Activated CD4-positive, alpha-beta T cell treated with anti-CD3 and anti-CD28 coated beads, Interleukin-2, amount 50 U/mL, for 1 hour (primary cell): ENCODE measurements at places on chromosomes 7 and 10.
A peak's percentile ranks its signal among the peaks of the same experiment; 100 is the strongest.

DNA sequence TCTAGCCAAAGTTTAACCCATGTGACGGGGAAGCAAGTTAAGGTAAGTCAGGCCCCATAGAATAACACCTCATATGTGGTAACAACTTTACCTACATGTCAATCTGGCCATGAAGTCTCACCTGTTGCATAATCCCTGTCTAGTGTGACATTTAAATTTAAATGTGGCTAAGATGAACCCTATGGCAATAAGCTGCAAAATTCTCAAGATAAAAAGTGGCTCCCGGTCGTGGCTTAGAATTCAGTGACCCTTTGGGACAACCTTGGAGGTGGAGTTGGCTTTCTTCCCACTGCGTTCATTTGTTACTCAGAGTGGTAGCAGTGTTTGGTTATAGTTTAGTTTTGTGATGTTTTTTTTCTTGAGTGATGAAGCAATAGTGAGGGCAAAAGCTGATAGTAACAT is 90.6 kb downstream of the ARID5B start:
- no peak for DNase-seq

GRCh38 chr10:119205894-119206602 is 1.3 kb upstream of the GRK5 start:
- peak; percentile 16 for DNase-seq

- no peak for DNase-seq
Observed at GRCh38 chr7:99079104-99079503, 64.8 kb downstream of the SMURF1 start.

DNA sequence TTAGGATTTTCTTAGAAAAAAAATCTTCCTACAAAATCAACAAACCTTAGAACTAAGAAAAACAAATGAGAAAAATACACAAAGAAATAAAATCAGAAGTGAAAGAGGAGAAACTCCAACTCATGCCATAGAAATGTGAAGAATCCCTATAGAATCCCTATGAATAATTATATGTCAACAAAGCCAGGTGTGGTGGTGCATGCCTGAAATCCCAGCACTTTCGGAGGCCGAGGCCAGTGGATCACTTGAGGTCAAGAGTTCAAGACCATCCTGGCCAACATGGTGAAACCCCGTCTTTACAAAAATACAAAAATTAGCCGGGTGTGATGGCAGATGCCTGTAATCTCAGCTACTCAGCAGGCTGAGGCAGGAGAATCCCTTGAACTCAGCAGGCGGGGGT is 27.1 kb downstream of the ACSM6 start:
- DNase-seq, result no peak

- no peak for DNase-seq
Observed at GRCh38 chr10:33947544-33947943, 613.1 kb upstream of the NRP1 start.

DNA sequence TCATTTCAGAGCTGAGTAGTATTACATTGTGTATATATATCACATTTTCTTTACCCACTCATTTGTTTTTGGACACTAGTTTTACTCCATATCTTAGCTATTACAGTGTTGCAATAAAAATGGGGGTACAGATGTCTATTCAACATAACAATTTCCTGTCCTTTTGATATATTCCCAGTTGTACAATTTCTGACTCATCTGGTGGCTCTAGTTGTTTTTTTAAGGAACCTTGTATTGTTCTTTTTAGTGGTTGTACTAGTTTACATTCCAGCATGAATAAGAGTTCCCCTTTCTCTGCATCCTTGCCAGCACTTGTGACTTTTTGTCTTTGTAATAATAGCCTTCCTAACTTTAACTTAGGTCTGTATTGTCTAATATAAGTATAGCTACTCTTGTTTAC is 739.9 kb downstream of the XPNPEP1 start:
- no peak for DNase-seq

GRCh38 chr10:13877154-13877909 is 290.6 kb downstream of the PRPF18 start:
- DNase-seq, result no peak

DNA sequence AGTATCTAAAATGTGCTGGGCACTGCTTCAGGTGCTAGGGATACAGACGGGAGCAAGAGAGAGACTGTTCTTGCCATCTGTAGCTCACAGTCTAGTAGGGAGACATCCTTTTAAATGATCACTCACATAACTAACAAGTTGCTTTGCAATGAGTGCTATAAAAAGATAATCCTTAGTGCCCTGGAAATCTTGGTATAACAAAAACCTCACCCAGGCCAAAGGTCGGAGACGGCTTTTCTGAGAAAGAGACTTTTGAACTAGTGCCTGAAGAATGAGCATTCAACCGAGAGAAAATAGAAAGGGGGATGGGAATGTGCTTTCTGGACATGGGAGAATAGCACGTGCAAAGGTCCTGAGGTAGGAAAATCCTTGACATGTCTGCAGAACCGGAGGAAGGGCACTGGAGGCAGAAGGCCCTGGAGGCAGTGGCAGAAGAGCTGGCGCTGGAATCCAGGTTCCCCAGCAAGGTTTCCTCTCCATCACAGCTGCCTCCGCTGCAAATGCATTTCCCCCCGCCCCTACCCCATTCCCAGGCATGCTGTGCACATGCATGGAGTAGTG is 89.4 kb downstream of the COL13A1 start:
- DNase-seq, result no peak

DNA sequence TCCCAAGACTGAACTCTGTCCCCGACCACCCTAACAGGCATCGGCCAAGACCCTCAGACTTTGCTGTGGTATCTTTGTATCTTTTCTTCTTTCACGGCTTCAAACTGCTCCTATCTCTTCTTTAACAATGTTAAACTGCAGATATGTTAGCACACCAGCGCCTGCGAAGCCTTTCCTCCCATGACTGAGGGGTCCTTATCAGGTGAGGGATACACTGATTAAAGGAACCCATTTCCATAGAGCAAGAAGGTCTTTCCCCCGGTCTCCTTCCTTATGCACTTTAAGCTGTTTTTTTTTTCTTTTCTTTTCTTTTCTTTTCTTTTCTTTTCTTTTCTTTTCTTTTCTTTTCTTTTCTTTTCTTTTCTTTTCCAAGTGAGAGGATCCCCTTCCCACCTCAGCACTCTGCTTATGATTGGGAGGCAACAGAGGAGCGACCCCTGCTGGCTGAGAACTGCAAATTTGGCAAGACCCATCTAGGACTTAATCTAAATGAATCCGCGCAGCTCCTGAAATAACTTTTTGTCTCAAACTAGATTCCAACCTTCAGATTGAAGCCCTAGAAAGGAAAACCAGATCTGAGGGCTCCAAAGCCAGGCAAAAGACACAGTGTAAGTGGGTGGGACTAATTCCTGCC is 109.9 kb downstream of the ITGB8 start:
- DNase-seq, result no peak

DNA sequence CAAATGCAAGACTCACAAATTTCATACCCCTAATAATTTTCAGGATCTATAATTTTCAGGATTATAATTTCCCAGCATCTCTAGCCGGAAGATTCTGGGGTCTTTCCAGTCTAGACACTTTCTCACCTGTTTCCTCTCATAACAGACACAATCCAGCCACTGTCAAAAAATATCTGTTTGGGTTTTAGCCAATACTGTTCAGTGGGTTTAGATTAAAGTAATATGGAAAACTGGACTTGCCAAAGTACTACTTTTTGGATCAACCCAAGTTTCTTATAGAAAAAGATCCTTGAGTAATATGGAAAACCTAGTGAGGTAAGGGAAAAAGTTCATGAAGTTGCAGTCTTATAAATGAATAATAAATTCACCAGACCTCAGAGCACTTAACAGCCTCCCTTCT is 62.1 kb upstream of the NEBL start:
- no peak for DNase-seq

GRCh38 chr7:139131-139530 is 53.2 kb upstream of the FAM20C start:
- no peak for DNase-seq

GRCh38 chr7:13551503-13551902 is 438.0 kb downstream of the ETV1 start:
- no peak for DNase-seq

- no peak for DNase-seq
Observed at GRCh38 chr7:101200862-101201599, at the start of gene MOGAT3. TSS of gene MOGAT3 (minus strand) at chr7:101201036. CDS start at chr7:101200854, 182 bp downstream.

- no peak for DNase-seq
Observed at GRCh38 chr10:110638319-110638718, 5.8 kb upstream of the RBM20 start.

- no peak for DNase-seq
Observed at GRCh38 chr10:104220522-104220921, 11.6 kb downstream of the CFAP43 start.

- no peak for DNase-seq
Observed at GRCh38 chr7:33087858-33088257, 21.3 kb downstream of the RP9 start.

- no peak for DNase-seq
Observed at GRCh38 chr10:92757066-92757710, 67.4 kb downstream of the HHEX start.

DNA sequence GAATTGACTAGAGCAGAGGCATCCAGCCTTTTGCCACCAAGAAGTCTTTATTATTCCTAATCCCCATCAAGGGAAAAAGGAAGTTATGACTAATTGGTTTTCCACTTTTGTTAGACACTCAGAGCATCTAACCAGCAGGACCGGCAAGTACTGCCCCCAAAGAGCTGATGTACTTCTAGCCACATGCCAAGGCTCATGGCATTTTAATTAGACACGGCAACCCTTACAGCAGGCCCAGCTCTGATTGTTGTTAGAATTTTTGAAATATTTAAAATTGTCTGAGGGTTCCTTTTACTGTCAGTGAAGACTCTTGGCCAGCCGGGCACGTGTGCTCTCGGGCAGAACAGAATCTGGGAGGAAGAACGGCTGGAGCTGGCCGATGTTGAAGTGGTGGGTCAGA is 114.8 kb downstream of the SPAG6 start:
- DNase-seq, result no peak

- DNase-seq, result peak; percentile 4
Observed at GRCh38 chr7:4681218-4681851, 760 bp upstream of the FOXK1 start.

DNA sequence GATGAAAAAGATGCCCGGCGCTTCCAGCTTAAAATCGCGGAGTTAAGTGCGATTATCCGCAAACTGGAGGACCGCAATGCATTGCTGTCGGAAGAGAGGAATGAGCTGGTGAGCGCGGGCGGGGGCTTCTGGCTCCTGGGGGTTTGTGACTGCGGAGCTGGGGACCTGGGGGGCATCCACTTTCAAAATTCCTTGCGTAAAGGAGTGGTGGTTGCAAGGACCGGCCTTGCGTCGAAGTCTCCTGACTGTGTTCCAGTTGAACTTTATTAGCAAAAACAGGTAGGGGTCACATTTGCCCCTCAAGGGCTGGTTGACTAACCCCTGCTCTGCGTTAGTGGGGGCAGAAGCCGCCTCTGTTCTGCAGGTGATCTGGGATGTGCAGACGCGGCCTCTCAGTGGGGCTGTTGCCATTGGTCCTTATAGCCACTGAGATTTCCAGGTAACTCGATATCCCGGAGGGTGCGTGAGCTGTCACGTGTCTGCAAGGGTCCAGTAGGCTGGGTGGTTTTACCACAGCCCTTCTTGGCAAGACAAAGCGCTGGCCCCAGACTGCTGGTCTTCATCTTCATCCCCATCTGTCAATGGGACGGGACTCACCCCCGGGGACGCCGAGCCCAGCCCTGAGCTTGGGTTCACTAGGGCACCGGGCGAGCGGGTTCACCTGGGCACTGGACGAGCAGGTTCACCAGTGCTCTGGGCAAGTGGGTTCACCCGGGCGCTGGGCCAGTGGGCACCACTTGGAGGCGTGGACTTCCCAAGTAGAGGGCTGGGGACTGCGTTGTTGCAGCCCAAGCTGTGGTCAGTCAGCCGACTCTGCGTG is 51.5 kb upstream of the DPYSL4 start:
- DNase-seq, result no peak

DNA sequence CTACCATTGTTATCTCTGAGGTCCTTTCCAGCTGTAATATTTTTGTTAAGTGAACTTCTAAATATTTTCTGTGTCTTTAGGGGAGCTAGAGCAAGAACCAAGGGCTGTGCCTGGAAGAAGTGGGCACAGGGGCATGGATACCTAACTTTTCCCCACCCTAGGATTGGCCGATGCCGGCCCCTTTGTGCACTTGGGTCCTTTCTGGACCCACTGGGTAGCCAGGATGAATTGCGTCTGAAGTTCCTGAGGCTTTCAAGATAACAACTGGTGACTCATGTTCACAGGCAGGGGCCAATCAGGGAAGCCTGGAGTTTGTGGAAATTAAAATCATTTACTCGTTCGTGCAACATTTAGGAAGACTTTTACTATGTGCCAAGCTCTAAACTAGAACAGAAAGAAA is 758 bp downstream of the DPCD start:
- no peak for DNase-seq
